Stimulated activated CD8-positive, alpha-beta memory T cell treated with anti-CD3 and anti-CD28 coated beads, Interleukin-15, amount 100 ng/mL, for 1 hour (primary cell): ENCODE measurements at places on chromosomes 4 and X.

GRCh38 chr4:23279377-23279986 lies 586.7 kb downstream of the GBA3 start:
- DNase-seq, result no peak

DNA sequence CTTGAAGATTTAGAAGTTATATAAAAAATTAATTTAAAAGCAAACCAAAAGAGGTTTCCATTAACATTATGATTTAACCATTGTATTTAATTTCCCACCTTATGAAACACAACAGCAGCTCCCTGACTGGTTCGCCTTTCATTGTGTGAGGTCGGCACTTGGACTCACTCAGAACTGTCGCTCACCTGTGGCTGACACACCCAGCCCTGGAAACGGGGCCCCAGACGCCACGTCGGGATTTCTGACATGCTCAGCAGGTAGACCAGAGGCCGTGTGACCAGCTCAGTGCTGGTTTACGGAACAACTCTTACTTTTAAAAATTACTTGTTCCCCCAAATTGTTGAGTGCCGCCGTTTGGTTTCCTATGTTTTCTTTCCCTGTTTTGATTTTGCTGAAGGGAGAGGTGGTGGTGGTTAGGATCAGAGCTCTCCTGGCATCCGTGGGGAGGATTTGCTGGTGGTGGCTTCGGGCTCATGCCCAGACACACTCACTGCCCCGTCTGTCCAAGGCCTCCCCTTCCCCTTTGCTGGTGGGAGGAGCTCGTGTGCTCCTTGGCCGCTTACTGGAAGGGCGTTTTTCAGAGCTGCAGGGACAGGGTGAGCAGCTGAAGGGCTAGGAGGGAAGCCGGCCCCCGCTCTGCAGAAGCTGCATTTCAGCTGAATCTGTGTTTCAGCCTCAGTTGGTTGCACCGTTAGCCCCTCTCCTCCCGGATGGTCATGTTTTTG lies 59.2 kb downstream of the CPLX1 start:
- DNase-seq, result no peak

DNA sequence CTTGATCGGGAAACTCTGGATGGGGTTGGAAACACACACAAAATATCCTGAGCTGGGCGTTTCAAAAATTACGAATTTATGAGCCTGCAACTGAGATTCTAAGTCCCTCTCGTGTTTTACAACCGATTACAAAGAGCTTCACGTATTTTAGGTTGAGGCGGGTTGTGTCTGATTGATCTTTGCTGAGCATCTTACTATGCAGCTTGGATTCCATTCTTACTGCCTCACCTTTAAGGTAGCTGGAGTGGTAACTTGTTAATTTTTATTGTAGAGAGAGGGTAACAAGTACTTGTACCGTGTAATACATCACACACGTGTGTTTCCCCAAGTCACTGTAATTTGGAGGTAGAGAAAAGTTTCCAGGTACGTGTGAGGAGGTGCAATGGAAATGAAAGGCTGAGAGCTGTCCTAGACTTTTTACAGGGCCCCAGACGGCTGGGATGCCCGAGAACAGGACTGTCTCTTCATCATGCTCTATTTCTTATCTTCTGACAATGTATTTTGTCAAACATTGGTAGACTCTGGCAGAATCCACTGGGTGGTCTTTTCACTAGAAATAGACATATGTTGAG lies 97.8 kb upstream of the TENM3 start:
- no peak for DNase-seq

DNA sequence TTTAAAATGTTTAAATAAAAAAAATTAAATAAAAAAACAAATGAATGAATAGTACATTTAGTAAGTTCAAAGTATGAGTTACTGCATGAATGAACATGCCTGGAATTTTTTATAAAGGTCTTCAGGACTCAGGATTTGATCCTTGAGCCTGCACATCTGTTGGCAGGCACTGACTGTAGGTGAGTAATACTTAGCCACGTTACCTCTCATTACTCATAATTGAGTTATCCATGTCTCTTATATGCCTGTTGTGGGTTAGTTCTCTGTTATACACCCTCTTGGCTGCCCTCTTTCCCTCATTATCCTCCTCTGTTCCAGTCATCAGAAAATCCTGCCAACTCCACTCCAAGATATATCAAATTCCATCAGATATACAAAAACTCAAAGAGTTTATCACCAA lies 276.0 kb downstream of the FBXW7 start:
- no peak for DNase-seq

- no peak for DNase-seq
These were observed 21.5 kb downstream of the JADE1 start for GRCh38 chr4:128830906-128831503.

DNA sequence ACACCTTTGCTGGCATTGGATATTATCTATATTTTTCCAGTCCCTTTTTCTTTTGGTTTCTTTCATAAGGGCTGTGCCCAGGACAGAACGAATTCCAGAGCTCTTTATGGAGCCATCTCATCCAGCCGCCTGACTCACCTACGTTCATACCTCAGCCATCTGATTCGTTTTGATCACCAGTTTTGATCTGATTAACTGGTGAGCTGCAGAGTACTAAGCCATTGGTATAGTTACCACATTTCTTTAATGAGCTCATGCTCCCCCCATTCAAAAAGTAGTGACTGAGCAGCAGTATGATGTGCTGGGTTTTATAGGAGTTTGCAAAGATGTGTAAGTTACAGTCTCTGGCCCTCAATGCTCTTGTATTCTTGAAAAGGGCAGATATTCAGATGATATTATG lies 43.0 kb upstream of the CDKN2AIP start:
- DNase-seq, result no peak

- no peak for DNase-seq
These were observed 53.2 kb downstream of the MAGED4B start for GRCh38 chrX:52015794-52016193.

DNA sequence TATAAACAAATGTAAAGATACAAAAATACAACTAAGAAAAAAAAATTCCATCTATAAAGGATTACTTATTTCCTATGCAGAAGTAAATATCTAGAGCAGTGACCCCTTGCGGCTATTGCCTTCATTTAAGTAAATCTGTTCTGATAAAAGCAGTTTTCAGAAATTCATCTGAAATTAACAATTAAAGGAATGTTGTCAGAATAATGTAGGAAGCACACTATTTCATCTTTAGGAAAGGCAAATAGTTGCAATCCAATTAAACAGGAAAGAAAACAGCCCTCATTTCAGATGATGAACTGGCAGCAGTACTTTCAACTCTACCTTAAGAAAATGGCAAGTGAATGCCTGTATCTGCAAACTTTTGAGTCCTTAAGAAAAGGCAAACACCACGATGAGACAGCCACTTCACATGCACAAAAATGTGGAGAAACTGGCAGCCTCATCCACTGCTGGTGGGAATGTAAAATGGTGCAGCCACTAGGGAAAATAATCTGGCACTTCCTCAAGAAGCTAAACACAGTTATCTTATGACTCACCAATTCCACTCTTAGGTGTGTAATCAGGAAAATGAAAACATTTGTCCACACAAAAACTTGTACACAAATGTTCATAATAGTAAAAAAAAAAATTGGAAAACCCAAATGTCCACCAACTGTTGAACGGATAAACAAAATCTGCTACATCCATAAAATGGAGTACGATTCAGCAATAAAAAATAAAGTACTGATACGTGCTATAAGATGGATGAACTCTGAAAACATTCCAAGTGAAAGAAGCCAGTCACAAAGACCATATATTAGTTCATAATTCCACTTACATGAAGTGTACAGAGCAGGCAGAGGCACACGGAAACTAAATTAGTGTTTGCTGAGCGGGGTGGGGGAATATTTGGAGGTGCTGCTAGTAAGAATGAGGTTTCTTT lies 2.0 kb upstream of the THAP9 start:
- DNase-seq, result no peak

DNA sequence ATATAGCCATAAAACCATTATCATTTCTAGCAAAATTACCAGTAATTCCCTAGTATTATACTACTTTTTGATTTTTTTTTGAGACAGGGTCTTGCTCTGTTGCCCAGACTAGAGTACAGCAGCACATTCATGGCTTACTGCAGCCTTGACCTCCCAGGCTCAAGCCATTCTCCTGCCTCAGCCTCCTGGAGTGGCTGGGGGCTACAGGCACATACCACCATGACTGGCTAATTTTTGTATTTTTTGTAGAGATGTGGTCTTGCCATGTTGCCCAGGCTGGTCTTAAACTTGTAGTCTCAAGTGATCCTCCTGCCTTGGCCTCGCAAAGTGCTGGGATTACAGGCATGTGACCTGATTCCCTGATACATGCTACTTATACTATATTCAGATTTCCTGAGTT lies 13.7 kb downstream of the N4BP2 start:
- DNase-seq, result no peak

DNA sequence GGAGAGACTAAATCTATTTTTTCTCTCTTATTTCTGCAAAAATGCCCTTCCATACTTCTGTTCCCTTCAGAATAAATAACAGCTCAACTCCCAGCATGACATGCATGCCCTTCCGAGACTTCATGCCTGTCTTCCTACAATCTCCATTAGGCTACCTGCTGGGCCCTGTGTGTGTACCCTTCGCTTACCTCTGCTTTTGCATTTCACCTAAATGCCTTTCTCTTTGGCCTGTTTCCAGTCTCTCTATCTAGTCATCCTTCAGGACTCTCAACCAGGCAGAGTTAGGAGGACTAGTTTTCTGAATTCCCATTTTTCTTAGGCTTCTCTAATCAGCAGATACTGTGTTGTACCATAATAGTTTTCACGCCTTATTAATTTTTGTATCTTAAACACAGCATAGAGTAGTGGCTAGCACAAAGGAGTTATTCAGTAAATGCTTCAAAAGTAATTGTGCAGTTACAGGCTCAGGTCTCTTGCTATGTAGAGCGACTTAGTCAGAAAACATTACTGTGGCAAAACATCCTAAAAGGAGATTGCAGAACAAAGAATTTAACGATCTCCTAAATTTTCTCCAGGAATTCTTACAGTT lies 20.5 kb downstream of the SEPTIN11 start:
- DNase-seq, result no peak

- DNase-seq, result peak; percentile 16
These were observed 34.5 kb upstream of the HELT start for GRCh38 chr4:184983672-184984356.

GRCh38 chr4:54571293-54572151 lies 86.2 kb upstream of the KIT start:
- DNase-seq, result no peak

DNA sequence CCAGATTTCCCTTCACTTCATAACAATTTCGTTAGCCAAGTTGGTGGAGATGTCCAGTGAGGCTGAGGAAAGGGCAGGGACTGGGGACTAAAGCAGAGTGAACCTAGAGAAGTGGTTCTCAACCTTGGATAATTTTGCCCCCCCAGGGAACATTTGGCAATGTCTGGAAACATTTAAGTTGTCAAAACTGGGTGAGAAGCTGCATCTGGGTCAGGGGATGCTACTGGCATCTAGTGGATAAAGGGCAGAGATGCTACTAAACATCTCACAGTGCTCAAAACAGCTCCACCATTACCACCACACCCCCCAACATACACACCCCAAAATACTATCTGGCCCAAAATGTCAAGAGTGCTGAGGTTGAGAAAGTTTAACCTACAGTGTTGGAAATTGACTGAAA lies 32.0 kb upstream of the FGF16 start:
- DNase-seq, result no peak

GRCh38 chr4:177266506-177266905 lies 43.2 kb upstream of the NEIL3 start:
- no peak for DNase-seq

- no peak for DNase-seq
These were observed 77.9 kb downstream of the CLNK start for GRCh38 chr4:10606483-10607155.

DNA sequence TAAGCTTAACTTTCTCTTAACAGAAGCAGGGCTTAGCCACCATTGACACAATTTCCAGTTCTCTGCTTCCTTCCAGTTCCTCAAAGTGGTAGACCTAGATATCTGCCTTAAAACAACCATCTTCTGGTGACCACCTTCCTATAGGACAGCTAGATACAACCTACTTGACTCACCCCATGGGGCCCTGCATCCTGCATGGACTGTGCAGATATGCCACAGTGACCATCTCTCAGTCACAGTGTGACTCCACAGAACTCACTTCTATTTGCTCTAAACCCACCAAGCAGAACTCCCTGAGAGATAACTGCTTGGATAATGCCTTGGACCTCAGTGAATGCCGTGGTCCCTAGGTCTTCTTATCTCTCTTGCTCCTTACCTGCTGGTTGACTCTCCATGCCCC lies 621.6 kb downstream of the IQCM start:
- DNase-seq, result no peak
